ENCODE measurements at places on chromosomes 12 and 14.

GRCh38 chr14:37443461-37443860, 151.6 kb downstream of the FOXA1 start:
- no peak for DNase-seq

- no peak for DNase-seq
Measured at GRCh38 chr14:41805633-41806032, 199.0 kb downstream of the LRFN5 start.

DNA sequence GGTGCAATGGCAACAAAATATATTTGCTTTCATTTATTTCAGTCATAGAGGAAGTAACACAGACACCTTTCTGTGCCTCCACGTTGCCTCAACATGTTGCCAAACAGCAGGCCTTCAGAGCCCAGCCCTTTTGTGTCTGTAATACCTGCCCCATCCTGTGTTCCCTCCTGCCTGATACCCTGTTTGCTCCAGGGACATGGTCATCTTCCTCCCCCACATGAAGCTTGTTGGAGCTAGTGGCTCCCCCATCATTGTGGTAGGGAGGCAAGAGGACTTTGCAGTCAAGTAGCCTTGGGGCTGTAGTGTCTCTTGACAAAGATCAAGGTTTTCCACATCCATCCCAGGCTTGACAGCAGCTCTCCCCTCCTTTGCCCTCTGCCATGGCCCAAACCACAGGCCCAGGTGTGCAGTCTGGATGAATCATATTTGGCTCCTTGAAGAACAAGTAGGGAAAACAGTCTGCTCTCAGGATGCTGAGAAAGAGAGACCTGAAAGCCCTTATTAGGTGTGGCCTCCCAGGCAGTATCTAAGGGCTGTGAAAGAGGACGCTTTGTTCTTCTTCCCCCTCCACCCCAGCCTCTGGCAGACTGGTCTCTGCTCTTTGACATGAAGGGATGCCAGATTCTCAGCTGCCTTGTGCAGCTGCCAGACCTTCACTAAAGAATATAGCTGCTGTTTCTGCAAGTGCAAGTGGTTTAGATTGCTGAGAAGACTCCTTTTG, 329.0 kb downstream of the C12orf75 start:
- DNase-seq = no peak

- DNase-seq = no peak
Measured at GRCh38 chr12:118374909-118375308, 1.4 kb upstream of the SUDS3 start.

DNA sequence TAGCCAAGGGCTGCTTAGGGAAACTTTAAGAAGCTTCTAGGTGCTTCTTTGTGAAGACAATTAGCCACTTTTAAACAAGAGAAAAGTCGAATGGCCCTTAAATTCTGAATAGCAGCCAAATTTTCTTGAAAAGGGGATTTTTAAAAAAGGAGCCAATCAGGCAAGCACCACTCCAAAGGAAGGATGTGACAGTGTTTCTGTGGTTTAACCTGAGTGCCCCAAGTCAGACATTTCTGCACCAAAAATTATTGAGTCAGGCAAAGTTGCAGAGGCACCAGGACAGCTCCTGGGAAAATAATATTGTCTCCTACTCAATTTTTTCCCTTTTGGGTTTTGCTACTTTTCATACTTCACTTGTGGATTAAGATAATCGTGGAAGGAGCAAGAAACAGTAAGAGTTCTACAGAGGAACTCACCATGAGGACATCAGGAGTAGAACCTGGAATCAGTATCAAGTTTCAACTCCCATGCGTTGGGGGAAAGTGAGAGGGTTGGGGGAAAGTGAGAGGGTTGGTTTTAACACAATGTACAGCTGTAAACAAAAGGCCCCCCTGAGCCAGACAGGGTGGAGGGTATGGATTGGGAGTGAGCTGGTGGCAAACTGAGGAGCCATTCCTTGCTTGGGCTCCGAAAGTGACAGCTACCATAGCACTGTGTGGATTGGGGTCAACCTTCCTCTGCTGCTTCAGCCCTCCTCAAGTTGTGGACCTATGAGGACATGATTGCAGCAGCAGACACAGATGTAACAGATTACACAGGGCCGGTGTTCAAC, 90.8 kb downstream of the SLC38A1 start:
- no peak for DNase-seq

DNA sequence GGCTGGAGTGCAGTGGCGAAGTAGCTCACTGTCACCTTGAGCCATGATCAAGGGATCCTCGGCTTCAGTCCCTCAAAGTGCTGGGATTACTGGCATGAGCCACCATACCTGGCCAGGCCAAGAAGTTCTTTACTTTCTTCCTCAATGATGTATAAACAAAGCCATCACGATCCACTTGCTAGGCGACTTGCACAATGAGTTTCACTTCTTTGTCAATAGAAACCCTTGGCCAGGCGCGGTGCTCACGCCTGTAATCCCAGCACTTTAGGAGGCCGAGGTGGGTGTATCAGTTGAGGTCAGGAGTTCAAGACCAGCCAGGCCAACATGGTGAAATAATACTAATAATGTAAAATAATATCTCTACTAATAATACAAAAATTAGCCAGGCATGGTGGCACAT, 14.4 kb upstream of the SPSB2 start:
- no peak for DNase-seq

- no peak for DNase-seq
Measured at GRCh38 chr14:80956922-80957321, 1.5 kb downstream of the TSHR start.
